ENCODE measurements at places on chromosomes 12 and 14.

DNA sequence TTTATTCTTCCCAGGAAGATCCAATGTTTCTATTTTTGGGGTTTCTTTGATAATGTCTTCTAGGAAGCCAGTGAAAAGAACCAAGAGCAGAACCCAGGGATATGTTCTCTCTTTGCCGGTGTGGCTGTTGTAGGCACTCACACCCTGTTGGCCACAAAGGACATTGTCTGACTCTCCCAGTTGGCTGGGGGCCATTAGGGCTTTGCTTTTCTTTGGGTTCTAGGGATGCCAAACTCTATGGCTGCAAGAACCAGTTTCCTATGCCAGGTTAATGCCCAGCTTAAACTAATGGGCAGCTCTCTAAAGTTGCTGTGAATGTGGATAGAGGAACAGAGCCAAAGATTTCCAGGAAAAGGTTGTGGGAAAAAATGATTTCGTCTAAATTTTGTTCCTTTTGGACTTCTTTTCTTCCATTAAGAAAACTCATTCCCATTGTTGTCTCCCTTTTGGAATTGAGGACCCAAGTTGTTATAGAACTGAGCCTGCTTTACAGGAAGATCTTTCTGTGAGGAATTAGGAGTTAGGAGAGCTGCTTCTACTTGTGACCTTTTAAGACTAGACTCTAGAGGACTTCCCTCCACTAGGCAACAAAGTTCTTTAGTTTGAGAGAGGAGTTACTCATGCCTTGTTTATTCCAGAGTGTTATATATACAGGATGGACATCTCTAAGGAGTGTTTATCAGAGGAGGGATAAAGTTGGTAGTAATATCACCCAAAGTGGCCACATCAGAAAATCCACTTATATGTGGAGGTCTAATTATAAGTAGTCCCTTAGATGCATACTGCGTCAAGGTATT is 13.1 kb downstream of the COPZ1 start:
- DNase-seq: peak; percentile 66

DNA sequence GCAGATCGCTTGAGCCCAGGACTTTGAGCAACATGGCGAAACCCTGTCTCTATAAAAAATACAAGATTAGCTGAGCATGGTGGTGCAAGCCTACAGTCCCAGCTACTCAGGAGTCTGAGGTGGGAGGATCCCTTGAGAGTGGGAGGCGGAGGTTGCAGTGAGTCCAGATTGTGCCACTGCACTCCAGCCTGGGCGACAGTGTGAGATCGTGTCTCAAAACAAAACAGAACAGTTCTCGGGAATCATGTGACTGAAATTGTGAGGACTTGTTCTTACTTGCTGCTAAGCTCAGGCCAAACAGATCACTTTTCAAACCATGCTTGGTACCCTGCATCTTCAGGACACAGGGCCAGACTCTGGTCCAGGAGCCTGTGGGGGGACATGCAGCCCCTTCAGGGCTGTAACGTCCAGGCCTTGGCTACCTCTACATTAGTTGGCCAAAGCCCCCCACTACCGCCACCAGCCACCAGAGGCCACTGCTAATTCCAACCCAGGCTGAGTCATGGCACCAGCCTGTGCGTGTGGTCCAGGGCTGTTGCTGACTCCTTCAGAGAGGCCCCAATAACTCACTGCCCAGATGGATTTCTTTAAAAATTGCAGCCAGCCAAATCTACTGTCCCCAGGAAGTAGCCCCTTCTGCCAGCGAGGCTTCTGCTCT is 33.4 kb upstream of the SYNDIG1L start:
- DNase-seq: no peak

- DNase-seq: no peak
These were observed 4.2 kb downstream of the PCNX4 start for GRCh38 chr14:60095781-60096450.

- no peak for DNase-seq
These were observed 32.8 kb downstream of the HECTD4 start for GRCh38 chr12:112349431-112349830.

GRCh38 chr14:68854421-68854820 is 61.6 kb upstream of the ZFP36L1 start:
- DNase-seq: no peak

GRCh38 chr12:116397148-116397547 is 119.7 kb upstream of the MED13L start:
- DNase-seq: no peak

DNA sequence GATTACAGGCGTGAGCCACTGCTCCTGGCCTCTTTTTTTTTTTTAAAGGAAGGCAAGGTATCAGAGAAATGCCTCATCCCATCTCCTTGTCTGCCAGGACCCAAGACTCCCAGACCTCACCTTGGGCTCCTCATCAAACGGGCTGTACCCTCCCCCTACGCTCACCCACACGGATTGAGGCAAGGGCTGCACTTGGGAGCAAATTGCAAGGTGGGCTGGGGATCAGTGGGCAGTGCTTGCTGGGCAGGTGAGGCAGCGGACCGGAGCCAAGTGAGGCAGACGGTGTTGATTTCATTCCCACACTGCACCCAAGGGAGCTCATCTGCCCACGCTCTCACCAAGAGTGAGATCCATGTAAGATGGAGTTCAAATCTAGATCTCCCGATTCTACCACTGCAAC is 41.0 kb upstream of the DICER1 start:
- no peak for DNase-seq

DNA sequence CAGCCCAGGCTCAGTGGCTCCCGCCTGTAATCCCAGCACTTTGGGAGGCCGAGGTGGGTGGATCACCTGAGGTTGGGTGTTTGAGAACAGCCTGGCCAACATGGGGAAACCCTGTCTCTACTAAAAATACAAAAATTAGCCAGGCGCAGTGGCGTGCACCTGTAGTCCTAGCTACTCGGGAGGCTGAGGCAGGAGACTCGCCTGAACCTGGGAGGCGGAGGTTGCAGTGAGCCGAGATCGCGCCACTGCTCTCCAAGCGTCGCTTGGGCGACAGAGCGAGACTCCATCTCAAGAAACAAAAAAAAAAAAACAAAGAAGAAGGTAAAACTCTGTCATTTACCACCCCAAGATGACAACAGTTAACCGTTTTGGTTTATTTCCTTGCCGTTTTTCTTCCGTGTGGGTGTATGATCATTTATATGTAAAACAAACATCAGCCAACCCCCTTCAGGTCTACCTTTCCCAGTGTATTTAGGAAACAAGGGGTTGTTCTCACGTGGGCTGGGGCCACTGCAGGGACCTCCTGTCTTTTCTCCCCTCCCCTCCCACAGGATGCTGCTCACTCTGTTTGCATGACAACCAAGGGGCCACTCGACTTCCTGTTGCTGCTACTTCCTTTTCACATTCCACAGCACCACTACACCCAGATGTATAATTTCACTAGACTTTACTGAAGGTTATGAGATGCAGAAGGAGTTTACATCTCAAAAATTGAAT is 13.6 kb downstream of the TTC9 start:
- no peak for DNase-seq

DNA sequence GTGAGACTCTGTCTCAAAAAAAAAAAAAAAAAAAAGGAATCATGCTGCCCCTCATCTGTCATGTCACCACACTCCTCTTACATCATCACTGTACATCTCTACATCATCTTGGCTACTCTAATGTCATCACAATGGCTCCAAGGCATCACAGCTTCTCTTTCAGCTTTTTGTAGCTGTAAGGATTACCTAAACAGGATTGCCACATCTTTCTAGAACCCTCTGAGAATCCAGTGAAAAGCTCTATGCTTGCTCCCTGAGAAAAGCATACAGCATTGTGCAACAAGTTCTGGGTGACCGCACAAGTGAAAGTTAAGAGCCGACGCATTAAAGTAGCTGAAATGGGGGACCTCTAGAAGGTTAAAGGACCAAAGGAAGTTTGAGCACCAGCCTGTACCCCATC is 272.5 kb downstream of the C12orf50 start:
- no peak for DNase-seq

- DNase-seq: peak; percentile 33
These were observed 8.9 kb upstream of the AMN start for GRCh38 chr14:102913341-102914211.

DNA sequence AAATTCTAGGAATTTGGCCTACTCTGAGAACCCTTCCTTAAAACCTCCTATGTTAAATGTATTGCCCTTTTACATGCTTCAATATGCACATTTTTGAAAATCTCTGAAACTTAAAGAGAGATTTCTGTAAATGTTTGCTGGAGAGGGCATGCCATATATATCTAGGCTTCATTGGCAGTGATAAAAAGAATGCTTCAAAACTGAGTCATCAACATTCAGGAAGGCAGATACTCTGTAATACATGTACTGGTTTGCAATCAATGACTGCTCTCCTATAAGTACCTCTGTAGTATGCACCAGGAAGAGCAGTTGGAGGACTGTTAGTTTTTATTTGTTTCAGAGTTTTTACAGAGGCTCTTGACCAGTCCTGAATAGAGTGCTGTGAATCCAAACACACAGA is 739.9 kb downstream of the SLC16A7 start:
- DNase-seq: no peak

DNA sequence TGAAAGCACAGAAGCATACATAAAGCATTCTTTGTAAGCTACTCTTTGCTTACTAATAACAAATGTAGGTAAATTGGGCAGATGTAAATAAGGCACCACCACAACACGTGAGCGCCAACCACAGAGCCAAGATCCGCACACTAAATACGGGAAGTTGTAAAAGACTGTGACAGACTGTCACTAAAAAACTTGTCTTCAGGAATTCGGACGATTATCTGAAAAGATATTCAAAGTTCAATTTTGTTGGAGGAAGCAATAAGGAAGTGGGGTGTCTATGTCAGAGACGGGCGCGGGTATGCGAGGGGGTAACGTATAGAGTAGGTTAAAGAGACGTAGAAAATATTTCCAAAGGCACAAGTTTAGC is 1.5 kb upstream of the HSP90B1 start:
- peak; percentile 11 for DNase-seq

DNA sequence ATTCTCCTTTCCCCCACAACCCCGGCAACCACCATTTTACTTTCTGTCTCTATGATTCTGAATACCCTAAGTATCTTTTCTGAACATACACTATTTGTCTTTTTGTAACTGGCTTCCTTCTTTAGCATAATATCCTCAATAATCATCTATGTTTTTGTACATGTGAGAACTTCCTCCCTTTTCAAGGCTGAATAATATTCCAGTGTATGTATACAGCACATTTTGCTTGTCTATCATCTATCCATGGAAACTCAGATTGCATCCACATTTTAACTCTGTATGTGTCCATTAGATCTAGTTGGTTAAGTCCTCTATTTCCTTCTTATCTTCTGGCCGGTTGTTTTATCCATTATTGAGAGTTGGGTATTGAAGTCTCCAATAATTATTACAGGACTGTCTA is 64.1 kb upstream of the TTC7B start:
- DNase-seq: no peak

DNA sequence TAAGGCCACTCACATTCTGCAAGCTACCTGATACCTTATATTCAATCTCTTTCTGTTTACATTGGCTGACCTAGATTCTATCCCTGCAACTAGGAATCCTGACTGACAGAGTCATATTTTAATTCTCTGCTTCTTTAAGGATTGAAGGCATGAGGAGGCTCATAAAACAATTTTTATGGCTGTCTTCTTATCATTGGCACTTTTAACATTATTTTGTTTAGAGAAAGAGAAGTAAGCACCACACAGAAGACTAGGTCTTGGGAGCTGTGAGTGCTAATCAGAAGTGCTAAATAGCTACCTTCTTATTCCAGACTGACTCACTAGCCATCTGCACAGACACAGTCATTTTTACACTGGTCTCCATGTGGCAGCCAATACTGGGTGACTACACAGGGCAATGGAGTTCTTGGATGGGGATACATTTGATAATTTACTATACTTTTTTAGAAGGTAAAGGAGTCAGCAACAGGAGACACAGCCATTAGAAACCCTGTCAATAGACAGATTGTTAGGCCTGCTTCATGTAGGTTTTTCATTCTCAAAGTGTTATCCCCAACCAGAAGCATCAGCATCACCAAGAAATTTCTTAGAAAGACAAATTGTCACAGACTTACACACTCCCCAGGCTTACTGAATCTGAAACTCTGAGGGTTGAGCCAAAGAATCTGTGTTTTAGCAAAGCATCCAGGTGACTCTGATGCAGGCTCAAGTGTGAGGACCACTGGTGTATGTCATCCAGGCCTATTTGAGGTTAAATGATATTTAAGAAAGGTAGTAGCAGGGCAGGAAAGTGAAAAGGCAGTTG is 214.1 kb downstream of the DUSP6 start:
- no peak for DNase-seq

Measured in right cardiac atrium (tissue), 5 donors.